ENCODE measurements at places on chromosomes 7 and 10. TPM values are rescaled to one million over a fixed set of nuclear protein-coding genes. Genes with fewer than 3 reads are reported as not detected.

DNA sequence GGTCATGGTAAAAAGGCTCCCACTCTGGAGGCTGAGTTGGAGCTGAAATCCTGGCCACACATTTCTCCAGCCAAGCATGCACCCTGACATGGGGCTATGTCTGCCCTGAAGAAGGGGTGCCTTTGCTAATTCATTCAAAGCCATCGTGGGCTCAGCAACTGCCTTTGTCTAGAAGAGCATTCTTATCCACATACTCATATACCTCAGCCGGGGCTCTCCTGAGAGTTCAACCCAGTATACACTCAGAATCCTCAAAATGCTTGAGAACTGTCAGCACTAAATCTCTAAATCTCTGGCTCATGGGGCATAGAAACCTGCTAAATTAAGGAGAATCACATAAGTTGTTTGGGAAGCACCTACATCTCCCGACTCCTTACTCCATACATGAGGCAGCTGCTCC, 89.3 kb downstream of the MRPL32 start:
- no peak for DNase-seq

- no peak for DNase-seq
Observed at GRCh38 chr10:65090991-65091390, 1569.8 kb downstream of the REEP3 start.

GRCh38 chr10:125134483-125134848, 25.9 kb downstream of the CTBP2 start:
- DNase-seq: no peak

GRCh38 chr10:33716501-33717267, 382.2 kb upstream of the NRP1 start:
- no peak for DNase-seq

DNA sequence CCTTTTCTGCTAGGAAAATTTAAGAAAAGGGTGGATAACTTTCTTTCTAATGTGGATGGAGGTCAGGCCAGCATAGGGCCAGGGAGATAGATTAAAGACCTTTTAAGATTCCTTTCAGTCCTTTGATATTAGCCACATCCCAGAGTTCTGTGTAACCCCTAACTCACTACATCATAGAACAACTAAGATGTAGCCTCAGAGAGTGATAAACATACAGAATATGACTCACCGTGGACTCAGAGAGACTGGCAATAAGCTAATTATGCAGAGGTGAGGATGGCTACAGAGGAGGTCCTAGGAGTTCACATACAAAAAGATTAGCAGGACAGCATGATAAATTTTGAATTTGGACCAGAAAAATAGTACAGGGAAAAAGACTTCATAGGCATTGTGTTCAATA, 141.0 kb downstream of the AOAH start:
- no peak for DNase-seq

DNA sequence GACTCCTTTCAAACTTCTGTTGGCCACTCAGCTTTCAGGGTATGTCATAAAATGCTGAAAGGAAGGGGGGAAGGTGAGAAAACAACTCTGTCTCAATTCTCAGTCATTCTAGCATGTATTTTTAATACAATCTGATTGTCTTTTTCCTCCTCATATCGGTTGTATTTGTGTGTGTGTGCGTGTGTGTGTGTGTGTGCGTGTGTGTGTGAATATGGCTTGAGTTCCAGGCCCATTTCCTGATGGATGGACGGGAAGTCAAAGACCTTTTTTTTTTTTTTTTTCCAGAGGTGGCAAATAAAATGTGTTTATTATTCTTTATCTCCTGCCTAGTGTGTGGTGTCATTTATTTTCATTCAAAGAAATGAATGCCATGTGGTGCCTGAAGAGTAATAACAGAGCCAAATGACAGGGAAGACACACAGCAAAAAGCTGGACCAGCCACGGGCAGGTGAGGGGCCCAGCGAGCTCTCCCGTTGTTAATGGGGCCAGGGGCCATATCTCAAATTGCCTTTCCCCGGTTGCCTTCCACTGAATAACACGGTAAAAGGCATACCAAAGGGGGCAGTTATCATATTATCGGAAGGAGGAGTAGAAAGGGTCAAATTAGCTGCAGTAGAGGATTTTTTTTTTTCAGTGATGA, 3.1 kb upstream of the PLXNA4 start:
- DNase-seq: no peak

DNA sequence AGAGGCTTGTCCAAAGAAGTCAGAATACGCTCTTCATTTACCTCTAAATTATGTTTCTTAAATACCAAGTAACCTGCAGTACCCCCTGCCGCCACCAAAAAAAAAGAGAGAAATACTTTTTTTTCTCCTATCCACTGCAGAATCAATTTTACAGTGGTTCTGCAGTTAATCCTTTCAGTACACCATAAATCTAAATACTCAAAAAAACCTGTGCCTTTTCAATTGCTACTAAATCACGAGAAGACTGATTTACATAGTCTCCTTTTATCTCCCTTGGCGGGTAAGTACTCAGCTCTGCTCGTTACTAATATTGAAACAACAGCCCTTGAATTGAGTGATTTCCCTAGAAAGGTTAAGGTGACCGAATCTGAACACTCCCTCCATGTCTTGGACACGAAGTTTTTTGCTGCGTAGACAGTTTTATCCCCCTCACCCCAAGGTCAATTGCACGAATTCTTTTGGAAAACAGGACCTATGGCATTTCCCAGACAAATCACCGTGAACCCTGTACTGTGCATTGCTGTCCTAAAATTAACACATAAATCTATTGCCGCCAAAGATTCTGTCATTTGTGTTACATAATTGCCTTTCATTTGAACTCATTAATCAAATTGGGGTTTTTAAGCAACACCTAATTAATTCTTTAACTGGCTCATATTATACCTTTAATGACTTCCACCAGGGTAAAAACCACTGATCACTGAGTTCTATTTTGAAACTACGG, 512 bp upstream of the VIM start:
- DNase-seq: no peak

- DNase-seq: no peak
Observed at GRCh38 chr10:14328881-14329672, 1.6 kb downstream of the FRMD4A start.

DNA sequence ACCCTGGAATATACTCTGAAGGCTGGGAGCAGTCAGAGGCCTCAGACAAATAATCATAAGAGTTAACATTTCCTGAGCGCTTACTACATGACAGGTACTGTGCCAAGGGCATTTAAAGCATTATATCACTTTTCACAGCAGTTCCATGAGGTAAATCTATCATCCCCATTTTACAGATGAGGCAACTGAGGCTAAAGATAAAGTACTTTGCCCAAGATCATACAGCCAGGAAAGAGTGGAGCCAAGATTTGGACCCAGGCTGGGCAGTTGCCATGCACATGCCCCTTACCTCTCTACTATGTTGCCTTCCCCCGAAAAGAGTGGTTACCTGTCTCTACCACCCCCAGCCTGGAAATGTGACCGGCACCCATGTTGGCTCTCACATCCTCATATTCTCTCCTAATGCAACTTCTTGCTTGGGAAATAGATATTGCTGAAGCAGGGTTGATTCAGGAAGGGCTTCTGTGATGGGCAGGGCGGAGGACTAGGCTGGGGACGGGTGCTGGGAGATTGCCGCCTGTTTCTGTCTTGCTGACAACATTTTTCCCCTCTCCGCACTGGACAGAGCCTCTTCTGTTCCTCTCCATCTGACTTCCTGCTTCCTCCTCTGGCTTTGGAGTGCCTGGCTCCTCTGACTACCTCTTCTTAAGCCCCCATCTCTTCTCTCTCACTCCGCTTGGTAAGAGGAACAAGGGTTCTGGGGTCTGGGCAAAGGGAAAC, 13.8 kb downstream of the SMO start:
- DNase-seq: no peak

DNA sequence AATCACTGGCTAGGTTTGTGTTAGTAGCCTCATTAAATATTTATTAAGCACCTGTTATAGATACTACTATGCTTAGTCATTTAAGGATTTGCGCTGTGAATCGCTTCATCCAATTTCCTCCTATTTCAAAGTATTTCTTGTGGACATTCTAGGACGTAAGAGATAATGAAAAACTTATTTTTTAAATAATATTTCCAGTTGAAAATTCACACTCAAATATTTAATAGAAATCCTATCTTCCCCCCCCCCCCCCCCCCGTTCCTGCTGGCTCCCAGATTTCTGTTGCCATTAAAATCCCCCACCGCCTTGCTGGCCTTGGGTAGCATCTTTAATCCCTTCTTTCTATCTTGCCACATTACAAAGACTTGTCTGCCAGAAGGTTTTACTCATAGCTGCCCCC, 6.0 kb downstream of the INSYN2A start:
- no peak for DNase-seq

DNA sequence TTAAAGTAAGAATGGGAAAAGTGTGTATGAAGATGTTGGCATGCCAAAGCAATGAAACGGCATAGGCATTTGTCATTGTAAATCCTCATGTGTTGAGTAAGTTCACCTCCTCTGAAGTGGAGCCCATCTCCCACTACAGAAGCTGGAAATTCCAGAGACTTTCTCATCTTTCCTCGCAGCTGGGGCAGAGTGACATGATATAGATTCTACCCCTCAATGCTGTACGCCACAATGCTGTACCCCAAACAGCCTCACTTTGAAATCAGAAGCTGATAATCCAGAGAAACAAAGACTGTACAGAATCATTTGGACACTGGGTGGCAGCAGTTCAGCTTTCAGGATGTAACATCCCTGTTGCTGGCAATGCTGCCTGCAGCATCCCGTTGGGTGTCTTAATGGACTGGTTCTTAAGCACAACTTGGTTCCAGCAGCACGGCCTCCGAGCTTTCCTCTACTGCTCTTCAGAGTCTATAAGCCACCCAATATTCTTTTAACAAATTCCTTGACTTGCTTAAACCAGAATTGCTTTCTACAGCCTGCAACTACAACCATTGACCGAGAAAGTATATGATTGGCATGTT, 18.8 kb downstream of the ZC3HAV1L start:
- DNase-seq: peak; percentile 41

DNA sequence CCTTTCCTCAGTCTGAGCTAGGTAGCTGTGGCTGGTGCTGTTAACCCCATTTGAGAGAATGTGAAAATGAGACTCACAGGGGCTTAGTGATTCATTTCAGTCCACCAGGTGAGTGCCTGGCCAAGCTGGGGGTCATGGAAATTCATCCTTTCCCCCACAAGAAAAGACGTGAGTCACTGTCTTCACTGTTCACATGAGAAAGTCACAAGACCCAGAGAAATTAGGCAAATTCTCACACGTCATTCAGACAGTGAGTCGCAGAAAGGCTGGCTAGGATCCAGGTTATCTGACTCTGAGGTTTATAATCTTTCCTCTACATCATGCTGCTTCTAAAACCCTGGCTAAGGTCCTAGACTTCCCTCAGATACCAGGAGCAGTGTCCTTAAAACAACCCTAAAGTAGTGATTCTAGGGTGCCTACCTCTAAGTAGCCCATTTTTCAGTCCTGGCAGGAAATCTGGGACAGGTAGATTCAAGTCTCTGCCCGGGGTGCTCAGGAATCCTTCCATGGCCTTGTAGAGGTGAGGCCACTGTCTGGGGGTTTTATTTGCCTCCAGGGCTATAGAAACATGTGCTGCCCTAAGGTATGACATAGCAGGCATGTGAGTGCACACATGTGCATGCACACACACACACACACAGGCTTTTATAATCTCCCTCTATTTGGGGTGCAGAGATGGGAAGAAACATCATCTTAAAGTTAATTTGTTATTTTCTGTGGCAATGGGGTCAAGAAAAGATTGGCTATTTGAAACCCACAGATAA, 427.9 kb upstream of the CELF2 start:
- DNase-seq: no peak

DNA sequence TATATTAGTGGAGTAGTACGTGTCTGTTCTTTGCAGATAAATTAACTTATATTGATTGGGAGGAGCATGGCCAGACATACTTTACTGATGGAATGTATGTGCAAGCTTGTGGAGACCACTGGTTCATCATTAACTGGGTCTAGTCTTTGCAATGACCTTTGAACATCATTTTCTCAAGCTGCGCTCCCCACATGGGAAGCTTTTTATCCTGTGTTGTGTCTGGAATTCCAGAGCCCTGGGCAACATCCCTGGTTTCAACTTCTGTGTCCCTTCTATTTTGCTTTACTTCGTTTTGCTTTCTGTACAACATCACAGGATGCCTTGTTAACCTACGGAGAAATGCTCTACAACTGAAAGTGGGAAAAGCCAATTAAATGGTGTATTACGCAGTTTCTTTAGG, 38.3 kb downstream of the MACROH2A2 start:
- DNase-seq: no peak

- no peak for DNase-seq
Observed at GRCh38 chr7:102185796-102186195, 100.9 kb upstream of the SH2B2 start.

GRCh38 chr10:50395271-50395670, 144.0 kb upstream of the ASAH2 start:
- DNase-seq: no peak

DNA sequence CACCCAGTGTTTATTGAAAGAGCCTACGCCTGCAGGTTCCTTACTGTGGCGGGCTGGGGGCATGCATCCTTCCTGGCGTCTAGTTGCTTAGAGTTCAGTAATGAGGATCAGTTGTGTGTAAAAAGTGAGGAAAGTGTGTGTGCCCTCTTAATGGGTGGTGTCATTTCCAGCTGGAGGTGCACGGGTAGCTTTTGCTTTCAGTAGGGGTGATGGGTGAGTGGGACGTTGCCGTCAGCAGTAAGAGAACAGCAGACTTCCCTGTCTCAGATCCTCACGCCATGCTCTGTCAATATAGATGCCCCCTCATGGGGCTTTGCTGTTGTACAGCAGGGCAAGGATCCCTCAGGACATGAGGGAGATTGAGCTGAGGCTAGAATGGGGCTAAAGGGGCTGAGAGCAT, 352.6 kb upstream of the GALNT17 start:
- DNase-seq: no peak

DNA sequence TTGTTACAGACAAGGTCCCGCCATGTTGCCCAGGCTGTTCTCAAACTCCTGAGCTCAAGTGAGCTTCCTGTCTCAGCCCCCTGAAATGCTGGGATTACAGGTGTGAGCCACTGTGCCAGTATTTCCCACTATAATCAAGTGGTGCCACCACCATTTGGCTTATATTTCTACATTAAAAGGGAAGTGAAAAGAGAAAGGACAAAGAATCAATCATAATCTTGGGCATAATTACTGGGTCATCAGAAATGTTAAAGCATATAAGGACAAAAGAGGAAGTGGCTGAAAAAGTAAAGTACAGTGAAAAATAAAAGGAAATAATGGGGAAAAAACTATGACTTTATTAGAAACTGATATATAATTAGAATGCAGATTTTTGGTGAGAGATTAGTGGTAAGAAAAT, 25.7 kb upstream of the ENTPD1 start:
- no peak for DNase-seq

- no peak for DNase-seq
Observed at GRCh38 chr7:106088014-106088413, 24.1 kb downstream of the SYPL1 start.

CDCA7L gene
- 31.4 TPM for total RNA-seq

ADD3 gene
- total RNA-seq: 78.7 TPM

NME8 gene
- not detected for total RNA-seq

TMEM236 gene
- under 0.01 TPM for total RNA-seq

KCNIP2 gene
- 12.6 TPM for total RNA-seq

PKD2L1 gene
- not detected for total RNA-seq

WNT8B gene
- not detected for total RNA-seq

MMP21 gene
- total RNA-seq: 0.41 TPM

HABP2 gene
- not detected for total RNA-seq

LRGUK gene
- 14.3 TPM for total RNA-seq

NRF1 gene
- total RNA-seq: 19.2 TPM

PIP gene
- total RNA-seq: not detected

Data from frontal cortex (tissue), 4 donors.